T follicular helper cell (primary cell): ENCODE measurements at places on chromosomes 11 and 22.
A peak's percentile ranks its signal among the peaks of the same experiment; 100 is the strongest.

GRCh38 chr22:19518635-19519034 is 5.6 kb downstream of the CLDN5 start:
- no peak for DNase-seq

DNA sequence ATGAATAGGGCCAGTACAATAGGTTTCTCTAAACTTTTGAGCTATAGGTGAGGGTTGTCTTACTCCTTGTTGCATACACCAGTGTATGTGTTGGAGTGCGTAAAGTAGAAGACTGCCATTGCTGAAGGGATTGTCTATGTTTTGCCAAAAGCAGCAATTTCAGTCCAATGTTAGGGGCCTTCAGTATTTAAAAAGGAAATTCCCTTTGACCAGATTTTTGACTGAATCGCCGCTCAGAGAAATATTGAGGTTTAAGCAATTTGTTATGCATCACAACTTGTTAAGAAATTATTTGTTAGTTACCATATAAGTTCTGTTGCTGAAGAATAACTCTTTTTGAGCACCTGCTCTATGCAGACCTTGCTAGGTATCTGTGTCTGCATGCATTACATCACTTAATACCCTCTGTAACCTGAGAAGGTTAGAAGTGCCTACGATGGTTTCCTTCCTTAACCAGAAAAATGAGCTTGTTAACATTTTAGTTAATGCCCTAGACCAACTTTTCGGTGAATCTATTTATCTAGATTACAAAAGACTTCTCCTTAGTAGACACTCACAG is 33.9 kb downstream of the MMP20 start:
- no peak for DNase-seq

GRCh38 chr11:65485920-65486219 is 13.0 kb upstream of the MALAT1 start:
- DNase-seq, result no peak

DNA sequence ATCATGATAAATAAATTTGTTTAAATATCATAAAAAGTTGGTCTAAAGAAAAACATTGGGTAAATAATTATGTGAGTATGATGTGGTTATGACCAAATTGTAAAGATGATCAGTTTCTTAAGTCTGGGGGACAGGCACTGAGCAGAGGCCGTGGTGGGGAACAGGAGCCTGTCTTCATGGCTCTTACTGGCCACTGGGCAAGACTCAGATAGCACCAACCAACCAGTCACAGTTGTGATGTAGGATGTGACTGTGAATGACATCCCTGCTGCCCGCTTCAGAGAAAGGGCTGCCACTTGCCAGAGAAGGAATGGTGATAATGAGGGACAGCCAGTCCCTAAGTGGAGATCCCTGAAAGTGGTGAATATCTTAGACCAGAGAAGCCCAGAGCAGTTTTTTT is 7.0 kb downstream of the PTPRJ start:
- DNase-seq, result no peak

- DNase-seq, result no peak
Measured at GRCh38 chr11:12359761-12360160, 17.6 kb upstream of the PARVA start.

- DNase-seq, result no peak
Measured at GRCh38 chr11:112965656-112966055, 4.4 kb downstream of the NCAM1 start.

DNA sequence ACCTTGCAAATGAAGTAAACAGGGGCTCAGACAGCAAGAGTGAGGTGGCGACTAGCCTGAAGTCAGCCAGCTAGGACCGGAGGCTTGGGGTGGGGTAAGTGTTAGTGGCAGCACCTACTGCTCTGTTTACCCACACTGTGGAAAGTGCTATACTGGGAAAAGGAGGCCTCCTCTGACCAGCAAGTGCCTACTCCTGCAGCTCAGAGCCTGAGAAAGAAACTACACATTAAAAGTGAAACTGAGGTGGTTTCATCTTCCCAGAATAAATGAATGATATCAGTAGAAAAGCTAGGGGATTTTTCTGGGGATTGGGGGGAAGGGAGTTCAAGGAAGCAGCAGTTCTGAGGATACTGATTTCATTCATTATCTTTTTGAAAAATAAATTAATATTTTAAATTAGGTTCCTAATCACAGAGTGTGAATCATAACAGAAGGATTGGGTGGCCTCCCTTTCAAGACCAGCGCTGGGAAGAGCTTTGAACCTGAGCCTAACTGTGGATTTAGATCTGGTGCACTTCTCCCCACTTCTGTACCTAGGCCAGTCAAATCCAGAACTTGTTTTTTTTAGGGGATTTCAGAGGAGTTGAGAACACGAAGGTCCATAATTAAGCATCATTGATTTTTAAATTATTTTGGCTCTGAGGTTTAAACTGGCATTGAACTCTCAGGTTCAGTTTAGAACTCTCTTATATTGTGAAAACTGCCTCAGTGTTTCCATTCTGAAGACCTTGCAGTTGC is 48.1 kb upstream of the GRAMD1B start:
- no peak for DNase-seq

DNA sequence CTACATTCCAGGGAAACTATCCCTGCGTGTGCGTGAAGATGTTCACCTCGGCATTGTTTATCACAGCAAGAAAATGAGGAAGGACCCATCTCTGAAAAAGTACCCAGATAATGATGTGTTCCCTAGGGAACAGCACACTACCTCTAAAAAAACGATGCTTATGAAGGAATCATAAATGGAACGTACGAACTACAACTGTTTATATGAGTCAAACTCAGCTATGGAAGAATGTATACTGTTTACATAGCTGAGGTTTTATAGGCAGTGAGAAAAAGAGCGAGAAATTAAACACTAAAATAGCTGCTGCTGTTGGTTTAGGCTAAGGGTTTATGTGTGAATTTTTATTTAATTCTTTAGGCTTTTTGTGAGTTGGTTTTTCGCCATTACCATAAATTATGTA is 48.9 kb downstream of the APOL1 start:
- no peak for DNase-seq

GRCh38 chr11:126547691-126548090 is 192.2 kb downstream of the ST3GAL4 start:
- no peak for DNase-seq

DNA sequence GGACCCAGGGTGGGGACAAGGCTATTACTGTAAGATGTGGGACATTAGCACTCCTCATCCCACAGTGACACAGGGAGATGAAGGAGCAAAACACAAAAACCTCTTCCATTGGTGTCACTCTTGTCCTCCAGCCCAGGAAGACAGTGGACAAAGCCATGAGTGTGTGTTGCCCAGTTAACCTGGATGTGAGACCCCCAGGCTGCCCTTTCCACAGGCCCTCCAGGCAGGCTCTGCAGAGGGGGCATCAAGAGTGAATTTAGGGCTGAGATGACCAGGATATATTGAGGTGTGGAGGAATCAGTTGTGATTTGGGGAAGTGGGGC is 111.3 kb downstream of the GGTLC2 start:
- no peak for DNase-seq

DNA sequence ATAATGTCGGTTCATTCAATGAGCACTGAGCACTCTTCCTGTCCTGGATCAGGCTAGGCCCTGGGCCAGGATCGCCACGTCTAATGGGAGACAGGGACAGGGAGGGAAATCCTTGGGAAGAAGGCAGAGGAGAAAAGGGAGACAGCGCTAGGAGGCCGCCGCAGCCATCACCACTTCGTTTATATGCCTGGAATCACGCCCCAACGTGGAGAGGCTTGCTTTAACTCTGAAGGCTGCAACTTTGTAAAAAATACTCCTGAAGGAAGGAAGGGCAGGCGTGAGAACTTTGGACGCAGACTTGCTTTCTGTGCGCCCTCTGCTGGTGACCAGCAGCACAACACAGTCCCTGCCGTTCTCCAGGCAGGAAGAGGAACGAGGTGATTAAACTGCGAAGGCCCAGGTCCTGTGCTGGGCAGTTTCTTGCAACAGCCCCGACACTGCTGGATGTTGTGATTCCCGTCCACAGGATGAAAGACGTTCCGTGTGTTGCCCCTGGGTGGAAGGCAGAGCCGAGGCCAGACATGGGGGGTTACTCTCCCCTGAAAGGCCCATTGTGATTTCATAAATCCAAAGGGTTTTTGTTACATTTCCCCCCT is 22.1 kb downstream of the RIBC2 start:
- peak; percentile 70 for DNase-seq

- DNase-seq, result no peak
Measured at GRCh38 chr11:129592191-129592590, 216.5 kb downstream of the BARX2 start.

- DNase-seq, result no peak
Measured at GRCh38 chr11:48669146-48669545, 180.6 kb downstream of the OR4A47 start.

DNA sequence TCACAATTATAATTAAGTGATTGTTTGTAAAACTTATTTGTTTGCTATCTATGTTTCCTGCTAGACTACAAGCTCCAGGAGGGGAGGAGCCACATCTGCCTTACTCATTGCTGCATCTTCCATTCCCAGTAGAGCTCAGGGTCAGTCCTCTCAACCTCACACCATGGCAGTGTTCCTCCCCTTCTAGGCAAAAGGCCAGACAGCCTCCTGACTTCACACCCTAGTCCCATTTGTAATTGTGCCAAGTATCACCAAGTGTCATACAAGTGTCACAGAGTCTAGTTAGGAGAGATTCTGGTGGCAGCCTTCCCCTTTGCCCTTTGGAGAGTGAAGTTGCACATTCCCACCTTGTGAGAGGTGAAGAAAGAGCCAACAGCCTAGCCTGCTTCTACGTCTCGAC is 490.4 kb downstream of the INSC start:
- no peak for DNase-seq

- DNase-seq, result no peak
Measured at GRCh38 chr11:128766591-128767081, 72.8 kb downstream of the FLI1 start.

DNA sequence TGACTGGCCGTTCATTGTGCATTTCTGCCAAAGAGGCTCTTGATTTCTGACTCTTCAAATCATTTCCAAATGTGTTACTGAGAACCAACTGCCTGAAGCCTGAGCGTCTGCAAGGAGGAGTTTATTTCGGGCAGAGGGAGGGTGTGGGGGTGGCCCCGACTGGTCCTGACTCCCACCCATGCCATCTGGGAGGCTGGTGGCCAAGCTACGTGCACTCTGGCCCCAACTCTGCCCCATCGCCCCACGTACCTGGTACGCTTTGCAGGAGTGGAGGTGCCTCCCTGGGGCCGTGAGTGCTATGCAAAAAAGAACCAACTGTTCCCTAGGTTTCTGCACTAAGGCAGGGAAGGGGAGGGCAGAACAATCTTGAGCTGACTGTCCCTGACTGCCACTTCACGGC is 846.8 kb downstream of the BRD1 start:
- no peak for DNase-seq

DNA sequence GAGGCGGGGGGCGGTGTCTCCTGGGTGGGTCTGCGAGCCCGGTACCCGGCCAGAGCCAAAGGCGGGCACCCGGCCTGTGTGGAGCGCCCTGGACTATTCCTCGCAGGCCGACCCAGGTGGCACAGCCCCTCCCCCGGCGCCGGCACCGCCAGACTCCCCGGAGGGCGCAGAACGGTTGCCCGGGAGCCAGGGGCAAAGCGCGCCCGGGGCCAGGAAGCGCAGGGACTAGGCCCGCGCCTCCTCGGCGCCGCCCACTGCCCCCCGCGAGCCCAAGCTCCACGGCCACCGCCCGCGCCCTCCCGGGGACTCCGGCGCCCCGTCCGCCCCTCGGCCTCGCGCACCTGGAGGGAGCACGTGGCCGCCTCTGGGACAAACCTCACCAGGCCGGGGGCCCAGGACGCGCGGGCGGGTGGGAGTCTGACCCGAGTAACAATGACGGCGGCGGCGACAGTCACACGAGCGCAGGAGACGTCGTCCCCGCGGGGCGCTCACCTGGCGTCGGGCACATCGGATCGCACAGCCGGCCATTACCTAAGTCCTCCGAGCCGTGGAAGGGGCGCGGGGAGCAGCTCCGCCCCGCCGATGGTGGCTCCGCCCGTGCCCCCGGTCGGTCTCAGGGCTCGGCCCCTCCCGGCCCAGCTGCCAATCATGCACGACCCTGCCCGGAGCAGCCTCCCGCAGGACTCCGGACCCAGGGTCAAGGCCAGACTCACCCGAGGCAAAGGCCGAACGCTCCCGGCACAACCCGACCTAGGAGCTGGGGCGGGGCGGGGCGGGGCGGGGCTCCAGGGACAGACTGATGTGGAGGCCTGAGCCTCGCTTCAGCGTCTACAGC is 7.4 kb downstream of the PLXNB2 start:
- no peak for DNase-seq

GRCh38 chr11:592501-592900 is 16.2 kb downstream of the PHRF1 start:
- DNase-seq, result no peak

DNA sequence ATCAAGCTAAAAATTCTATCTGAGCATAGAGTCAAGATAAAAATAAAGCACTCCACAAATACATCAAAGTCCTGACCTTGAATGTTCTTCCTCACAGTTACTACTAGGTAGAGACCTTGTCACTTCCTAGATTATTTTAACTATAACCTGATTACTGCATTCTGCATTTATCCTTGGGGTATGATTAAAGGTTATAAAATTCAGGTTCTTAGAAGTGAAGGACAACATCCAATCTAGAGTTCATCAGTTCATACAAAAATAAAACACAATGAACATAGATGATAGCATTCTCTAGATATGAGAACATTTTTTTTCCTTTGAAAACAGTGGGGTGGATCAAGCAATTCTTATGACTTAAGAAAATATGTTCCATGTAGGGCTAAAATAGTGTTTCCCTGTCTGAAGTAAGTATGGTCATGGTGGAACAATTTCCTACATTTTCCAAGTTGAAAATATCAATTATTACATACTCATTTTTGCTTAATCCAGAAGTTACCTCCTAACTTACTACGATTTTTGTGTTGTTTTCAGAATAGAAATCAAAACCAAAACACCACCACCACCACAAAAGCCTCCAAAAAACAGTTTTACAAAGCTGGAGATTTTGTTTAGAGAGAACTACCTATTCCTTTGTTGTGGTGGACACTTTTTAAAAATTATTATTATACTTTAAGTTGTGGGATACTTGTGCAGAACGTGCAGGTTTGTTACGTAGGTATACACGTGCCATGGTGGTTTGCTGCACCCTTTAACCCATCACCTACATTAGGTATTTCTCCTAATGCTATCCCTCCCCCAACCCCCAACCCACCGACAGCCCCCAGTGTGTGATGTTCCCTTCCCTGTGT is 112.0 kb upstream of the DDI1 start:
- DNase-seq, result no peak

GRCh38 chr11:8034106-8034585 is 46.9 kb upstream of the TUB start:
- DNase-seq, result no peak

GRCh38 chr11:78054971-78055370 is 8.7 kb upstream of the THRSP start:
- no peak for DNase-seq

DNA sequence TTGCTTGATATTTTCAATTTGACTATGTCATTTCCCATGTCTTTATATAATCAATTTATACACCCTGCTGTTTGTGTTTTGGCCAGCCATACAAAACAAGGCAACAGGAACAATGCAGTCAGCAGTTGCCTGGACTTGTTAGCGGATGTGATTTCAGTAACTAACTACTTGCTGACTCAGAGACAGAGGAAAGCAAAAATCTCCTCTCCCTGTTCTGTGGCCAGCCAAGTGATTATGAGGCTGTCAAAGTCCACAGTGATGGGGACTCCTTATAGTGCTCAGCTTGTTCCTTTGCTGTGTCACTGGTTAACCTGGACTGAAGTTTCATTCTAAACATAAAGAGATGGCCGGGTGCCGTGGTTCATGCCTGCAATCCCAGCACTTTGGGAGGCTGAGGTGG is 32.6 kb upstream of the APLP2 start:
- no peak for DNase-seq

GRCh38 chr11:66366844-66367477 is 4.6 kb downstream of the SLC29A2 start:
- no peak for DNase-seq

- DNase-seq, result no peak
Measured at GRCh38 chr11:115247953-115248352, 256.3 kb downstream of the CADM1 start.

GRCh38 chr11:10639350-10639749 is 54.2 kb downstream of the IRAG1 start:
- DNase-seq, result no peak
